G401 (cell line): ENCODE measurements at places on chromosomes 5 and 9. TPM values are rescaled to one million over a fixed set of nuclear protein-coding genes. Genes with fewer than 3 reads are reported as not detected.

DNA sequence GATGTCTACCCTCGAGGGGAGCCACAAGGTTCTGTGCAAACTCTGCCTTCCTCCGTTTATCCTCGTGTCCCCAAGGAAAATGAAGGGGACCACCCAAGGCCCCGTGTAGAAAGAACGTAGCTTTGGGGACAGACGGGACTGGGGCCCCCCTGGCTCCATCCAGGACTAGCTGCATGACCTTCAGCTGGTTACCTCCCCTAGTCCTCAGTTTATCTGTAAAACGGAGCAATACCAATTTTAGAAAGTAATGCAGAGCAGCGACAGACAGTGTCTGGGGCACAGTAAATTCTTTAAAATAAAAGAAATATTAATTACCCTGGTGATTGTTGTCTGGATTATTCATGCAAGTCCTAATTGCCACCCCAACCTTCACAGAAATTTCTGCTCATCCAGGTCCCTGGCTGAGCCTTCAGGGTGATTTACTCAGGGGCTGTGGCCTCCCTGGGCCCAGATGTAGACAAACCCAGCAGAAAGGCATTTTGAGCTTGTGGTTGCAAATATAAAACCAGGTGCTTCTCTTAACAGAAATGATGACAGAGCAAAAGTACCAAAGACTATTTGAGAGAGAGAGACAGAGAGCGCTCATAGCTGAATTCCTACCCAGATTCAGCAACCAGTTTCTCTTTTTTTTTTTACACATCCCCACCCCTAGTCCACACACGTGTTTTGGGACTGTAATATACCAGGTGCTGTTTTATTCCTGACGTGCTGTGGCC lies 155.1 kb upstream of the SMIM23 start:
- DNase-seq: no peak

DNA sequence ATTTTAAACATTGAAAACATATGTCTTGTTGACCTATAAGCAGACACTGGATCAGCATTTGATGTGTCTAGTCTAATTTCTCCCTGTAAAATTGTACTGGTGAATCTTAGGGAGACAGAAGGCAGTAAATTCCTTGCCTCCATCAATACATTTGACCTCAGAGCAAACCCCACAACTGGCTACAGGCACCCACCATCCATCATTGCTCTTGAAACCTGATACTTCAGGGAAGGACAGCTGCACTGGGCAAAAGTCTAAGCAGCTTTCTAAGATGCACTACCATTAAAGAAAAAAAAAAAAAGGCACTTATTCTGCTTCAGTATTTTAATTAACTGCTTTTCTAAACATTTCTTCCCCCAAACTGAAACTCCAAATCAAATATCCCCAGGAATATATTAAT lies 1051.3 kb upstream of the DMAC1 start:
- no peak for DNase-seq

GRCh38 chr5:135703016-135703550 lies 124.3 kb upstream of the CXCL14 start:
- no peak for DNase-seq

DNA sequence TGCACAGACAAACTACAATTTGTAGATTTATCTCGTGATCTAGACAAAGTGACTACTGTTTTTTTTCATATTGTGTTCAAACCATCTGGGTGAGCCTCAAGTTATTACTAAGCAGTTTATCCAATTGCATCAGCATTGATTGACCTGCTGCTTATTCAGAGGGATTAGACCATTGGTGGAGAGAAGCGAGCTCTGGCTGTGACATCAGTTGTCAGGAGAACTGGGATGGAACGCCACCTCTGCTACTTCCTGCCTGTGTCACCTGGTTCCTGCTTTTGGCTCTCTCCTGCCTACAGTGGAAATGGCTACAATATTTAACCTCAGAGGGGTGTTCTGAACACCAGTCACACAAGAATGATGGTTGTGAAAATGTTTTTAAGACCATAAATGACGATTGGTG lies 12.1 kb downstream of the NR4A3 start:
- no peak for DNase-seq

Gene CCDC171
- 0.55 and 2.4 TPM in 2 replicates for total RNA-seq

Gene MLANA
- not detected in 2 replicates for total RNA-seq

Gene SPATA31D4
- total RNA-seq: not detected in 2 replicates

DNA sequence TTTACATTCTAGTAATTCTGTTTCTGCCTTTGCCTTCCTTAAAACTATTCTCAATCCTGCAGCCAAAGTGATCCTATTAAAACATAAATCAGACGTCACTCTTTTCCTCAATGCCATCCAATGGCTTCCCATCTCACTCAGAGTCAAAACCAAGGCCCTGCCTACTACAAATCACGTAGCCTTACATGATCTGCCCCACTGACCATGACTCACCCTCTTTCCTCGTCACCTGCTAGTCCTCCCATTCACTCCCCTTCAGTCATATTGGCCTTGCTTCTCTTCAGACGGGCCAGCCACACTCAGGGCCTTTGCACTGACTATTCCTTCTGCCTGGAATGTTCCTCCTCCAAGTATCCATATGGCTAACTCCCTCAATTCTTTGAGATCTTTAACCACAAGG lies 39.0 kb upstream of the DMXL1 start:
- DNase-seq: no peak

- no peak for DNase-seq
These were observed 115.7 kb downstream of the TRIO start for GRCh38 chr5:14258840-14259239.

Gene FYB1
- not detected in 2 replicates for total RNA-seq

GRCh38 chr5:43648499-43649124 lies 45.6 kb downstream of the NNT start:
- no peak for DNase-seq

- DNase-seq: no peak
These were observed 27.9 kb upstream of the IFNA14 start for GRCh38 chr9:21267485-21268346.

GRCh38 chr9:20022410-20022809 lies 233.6 kb upstream of the SLC24A2 start:
- DNase-seq: no peak

GRCh38 chr5:137602721-137603273 lies 103.7 kb upstream of the SPOCK1 start:
- no peak for DNase-seq

Gene PRRT1B
- not detected in 2 replicates for total RNA-seq

- DNase-seq: no peak
These were observed 317.9 kb upstream of the IRX1 start for GRCh38 chr5:3277590-3278196.

DNA sequence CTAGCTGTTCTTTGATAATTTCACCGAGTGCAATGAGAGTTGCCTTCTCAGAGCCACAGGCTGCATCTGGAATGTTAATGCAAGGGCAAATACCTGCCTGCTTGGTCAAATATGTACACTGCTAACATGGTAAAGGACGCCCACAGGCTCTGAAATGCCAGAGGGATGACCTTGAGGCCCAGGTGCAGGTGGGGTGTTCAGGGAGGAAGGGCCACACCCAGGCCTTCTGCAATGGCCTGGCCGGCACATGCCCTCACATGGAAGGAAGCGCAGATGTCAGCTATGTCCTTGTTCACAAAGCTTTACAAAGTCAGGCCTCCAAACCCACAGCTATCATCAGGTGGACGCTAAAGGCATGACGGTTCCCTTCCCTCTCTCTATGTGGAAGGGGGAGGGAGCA lies 48.6 kb downstream of the HRH2 start:
- DNase-seq: no peak

- peak; percentile 47 for DNase-seq
These were observed 963 bp upstream of the CAST start for GRCh38 chr5:96660971-96661854.

GRCh38 chr5:169670769-169671525 lies 33.9 kb downstream of the DOCK2 start:
- DNase-seq: no peak

- DNase-seq: no peak
These were observed 81.8 kb upstream of the MAP3K1 start for GRCh38 chr5:56733580-56733979.

Gene SLC45A2
- 0.17 TPM in 1 of 2 replicates, not detected in the other for total RNA-seq

GRCh38 chr5:74638970-74639806 lies 1.3 kb downstream of the ENC1 start:
- DNase-seq: no peak

DNA sequence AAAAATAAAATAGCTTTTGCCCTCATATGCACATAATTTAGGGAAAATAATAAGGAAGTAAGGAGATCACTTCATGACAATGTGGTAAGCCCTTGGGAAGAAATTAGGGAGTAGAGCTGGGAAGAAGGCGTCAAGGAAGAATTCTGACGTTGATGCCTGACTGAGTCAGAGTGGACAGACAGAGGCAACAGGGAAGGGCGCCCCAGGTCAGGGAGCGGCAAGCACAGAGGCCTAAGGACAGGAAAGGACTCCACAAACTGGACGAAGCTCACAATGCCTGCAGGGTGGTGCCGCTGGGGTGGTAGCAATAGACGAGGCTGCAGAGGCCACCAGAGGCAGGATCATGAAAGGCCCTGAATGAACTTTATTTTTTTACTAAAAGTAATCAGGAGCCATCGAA lies 7.6 kb downstream of the DRD1 start:
- DNase-seq: no peak

DNA sequence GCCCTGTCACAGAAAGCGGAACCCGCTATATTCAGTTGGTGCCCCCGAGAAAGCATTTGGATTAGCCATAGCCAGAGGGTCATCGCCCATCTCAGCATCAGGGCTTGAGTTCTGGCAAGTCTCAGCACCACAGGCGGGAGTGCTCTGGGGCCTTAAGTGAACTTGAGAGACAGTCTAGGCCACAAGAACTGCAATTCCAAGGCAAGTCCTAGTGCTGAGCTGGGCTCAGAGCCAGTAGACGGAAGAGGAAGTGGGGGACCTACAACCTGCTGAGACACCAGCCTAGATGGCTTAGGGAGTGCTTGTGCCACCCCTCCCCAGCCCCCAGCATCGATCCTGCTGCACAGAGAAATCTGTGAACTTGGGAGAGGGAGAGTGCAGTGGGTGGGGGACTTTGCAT lies 594.9 kb downstream of the CCDC171 start:
- DNase-seq: no peak
